ENCODE measurements at places on chromosomes 5 and 9. TPM values are rescaled to one million over a fixed set of nuclear protein-coding genes. Genes with fewer than 3 reads are reported as not detected.

Gene LYSMD3
- polyA plus RNA-seq, result 15.6 TPM

Gene ANKRD18A
- not detected for polyA plus RNA-seq

- no peak for DNase-seq
These were observed 20.3 kb downstream of the OSTF1 start for GRCh38 chr9:75108571-75108970.

DNA sequence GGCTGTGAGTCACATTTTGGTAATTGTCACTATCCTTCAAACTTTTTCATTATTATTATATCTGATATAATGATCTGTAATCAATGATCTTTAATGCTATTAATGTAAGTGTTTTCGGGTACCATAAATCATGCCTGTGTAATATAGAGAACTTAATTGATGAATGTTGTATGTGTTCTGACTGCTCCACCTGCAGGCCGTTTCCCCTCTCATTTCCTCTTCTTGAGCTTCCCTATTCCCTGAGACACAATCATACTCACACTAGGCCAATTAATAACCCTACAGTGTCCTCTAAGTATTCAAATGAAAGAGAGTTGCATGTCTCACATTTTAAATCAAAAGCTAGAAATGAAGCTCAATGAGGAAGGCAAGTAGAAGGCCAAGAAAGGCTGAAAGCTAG, 420.9 kb upstream of the SGCD start:
- DNase-seq, result no peak

DNA sequence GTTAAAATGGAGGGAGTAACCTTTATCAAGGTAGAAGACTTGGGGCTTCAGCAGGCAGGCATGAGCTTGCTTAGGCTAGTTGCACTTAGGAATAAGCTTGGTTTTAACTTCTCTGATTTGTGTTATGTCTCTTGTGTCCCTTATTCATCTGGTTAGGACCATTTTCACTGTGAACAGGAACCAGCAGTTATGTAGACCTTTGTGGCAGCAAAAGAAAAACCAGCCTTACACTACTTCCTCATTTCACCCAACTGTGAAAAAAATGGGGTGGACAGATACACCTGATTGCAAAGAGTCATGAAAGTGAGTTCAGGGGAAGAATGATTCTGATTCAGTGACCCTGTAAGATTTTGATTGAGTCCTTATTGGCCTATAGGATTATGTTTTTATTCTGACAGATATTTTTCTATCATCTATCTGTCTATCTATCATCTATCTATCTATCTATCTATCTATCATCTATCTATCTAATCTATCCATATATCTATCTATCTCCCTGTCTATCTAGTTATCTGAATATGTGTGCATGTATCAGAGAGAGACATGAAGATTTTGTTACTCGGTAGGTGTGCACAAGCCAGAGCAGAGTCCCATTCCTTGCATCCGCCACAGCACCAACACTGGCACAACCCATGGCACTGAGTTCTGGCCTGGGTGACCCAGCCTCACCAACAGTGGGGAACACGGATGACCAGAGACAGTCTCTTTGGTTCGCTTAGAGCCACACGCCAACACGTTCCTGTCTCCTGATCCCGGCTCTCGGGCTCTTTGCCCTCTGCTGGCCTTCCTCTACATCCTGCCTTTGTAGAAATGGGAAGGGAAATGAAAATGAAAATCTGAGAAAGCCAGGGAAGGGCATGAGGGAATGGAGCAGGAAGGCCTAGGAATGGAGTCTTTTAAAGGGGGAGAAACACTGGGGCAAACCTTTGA, 1.3 kb upstream of the ZNF366 start:
- no peak for DNase-seq

DNA sequence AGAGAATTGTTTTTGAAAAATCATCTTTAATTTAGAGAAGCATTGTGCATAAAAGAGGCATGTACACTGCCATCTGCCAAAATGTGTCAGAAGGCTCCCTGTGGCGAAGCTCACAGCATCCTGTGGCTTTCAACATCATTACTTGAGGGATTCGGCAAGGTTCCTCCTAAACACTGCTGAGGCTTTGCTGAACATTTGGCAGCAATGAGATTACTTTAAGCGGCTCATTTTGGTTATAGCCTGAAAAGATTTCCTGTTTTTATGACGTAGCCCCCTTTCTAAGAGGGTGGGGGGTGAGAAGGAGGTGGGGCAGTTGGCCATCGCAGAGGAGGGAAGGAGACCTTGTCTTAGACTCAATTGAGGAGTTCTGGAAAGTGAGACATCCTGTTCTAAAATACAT, 469.4 kb downstream of the RASEF start:
- no peak for DNase-seq

DNA sequence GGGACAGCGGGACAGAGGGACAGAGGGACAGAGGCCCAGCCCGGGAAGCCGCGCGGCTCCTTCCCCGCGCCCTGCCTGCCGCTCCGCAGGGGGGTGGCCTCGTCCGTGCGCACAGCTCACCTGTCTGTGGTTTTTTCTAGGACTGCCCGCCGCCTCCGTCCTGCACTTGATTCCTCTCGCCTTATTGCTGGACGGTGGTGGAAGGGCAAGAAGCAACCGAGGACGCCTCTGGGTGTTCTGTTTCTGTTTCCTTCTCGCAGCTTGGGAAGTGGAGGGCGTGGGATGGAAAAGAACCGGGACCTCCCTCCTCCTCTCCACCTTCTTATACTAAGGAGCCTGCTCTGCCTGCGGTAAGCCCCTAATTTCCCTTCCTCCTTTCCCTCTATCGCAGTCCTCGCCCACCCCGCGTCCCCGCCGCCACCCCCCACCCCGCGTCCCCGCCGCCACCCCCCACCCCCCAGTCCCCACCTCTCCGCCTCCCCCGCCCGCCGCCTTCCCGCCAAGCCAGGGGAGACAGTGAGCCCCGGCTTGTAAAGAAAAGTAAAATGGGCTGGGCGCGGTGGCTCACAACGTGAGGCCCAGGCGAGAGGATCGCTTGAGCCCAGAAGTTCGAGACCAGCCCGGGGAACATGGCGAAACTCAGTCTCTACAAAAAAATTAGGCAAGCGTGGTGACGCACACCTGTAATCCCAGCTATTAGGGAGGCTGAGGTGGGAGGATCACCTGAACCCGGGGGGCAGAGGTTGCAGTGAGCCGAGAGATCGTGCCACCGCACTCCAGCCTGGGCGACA, 9.6 kb upstream of the FLT4 start:
- no peak for DNase-seq

DNA sequence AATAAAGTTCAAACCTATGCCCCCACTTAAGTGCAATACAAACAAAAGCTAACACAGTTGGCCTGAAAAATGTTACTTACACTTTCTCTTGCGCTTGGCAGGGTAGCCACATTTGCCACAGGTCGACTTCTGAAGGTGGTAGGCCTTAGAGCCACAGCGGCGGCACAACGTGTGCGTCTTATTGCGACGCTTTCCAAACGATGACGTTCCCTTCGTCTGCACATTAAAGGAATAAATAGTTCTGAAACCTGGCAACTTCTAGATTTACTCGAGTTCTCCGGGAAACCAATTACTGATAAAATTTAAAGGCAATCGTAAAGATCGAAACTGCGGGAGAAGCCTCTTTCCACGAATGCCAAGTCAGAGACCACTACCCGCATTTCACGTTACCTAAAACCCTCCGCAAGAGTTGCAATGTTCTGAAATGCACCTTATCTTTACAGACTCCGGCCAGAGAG, 602 bp downstream of the RPL37 start:
- DNase-seq, result no peak

DNA sequence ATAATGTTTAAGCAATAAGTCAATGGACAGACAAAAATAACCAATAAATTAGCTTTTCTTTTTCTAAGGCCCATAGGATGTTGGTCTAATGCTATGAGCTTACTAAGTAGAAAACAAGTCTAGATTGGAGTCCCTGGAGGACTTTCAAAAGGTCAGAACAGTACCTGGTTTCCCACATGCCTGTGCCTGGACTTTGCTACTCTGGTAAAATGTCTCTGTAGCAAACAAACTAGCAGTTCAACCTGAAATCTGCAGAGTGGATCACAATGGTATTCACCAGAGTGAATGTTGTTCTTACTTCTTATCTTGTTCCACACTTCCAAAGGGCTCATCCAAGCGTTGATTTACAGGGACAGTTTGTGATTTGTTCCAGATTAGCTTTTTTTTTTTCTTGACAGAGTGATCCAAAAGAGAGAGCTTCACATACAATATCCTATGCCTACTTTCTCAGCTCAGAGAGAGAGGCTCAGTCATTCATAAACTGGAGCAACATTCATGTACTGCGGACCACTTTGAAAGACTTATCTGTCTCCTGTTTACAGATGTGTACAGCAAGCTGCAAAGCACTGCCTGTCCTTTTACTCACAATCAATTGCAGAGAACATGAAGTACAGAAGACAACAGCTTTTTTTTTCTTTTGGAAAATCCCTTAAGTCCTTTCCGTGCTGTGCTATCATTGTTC, 466.1 kb downstream of the SPATA31D1 start:
- no peak for DNase-seq

DNA sequence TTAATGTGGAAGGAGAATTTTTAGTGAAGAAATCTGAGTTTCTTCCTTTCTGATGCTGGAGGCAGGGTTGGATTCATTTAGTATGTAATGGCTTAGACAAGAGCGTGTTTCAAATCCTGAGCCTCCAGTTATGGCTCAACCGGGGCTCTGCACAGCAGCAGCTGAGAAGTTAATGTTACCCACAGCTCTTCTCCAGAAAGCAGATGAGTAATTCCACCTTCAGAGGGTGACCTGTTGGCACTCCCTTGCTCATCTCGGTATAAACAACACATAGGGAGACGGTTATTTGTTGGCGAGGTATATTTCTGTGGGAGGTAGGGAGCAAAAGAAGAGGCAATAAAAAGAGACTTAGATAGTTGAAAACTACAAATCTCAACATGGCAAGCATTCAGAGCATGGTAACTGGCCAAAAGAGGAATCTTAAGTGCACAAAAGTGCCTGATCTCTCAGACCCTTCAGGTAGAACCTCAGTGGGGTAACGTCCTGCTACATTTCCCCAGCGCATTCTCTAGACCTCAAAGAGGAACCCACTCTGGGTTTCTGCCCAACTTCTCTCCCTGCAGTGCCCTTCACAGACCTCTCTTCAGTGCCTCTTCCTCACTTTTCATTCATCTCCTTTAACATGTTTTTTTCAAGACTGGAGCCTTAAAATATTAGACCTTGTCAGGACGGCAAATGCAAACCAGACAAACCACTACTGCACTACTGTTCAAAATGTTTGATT, 417.5 kb upstream of the ADAMTSL1 start:
- no peak for DNase-seq

DNA sequence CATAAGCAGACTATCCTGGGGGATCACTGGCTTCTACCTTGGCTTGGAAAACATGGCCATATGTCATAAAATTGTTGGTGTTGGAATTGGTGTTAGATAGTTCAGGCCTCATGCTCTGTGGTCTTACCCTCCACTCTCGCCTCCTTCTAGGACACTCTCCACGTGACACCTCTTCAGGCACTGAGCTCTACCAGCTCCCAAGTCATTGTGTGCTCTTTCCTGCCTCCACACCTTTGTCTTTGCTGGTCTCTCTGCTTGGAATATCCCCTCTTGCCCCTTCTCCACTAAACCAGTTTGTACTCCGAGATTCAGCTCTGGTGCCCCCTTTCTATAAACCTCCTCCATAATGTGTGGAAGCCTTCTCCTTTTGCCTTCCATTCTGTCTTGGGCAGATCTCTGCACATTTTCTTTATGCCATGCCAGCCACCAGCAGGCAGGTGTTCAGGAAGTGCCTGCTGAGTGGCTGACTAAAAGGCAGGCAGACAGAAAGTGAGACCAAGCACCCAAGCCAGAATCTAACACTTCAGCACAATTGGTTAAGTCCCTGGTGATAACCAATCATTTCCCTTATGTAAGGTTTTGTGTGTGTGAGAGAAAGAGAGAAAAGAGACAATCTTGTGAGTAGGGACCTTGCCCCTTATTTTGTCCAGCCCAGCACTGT, 37.7 kb downstream of the SAR1B start:
- no peak for DNase-seq

- DNase-seq, result no peak
These were observed 26.5 kb upstream of the BASP1 start for GRCh38 chr5:17190799-17191391.

DNA sequence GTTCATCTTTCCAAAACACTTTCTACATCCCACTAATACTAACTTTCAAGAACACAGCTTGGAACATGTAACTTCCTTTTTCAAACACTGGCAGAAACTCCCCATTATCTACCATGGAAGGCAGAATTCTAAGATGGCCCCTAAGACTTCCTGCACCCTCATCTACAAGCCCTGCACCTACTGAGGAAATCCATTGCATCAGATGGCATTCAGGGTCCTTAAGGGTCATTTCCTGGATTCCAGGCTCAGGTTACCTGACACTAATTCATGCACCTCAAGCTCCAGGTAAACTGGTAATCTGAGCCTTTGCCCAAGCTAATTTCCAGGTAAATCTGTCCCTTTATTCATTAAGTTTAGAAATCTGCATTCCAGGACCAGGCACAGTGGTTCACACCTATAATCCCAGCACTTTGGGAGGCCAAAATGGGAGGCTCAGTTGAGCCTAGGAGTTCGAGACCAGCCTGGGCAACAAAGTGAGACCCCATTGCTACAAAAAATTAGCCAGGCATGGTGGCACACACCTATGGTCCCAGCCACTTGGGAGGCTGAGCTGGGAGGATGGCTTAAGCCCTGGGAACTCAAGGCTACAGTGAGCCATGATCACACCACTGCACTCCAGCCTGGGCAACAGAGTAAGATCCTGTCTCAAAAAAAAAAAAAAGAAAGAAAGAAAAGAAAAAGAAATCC, 91.6 kb downstream of the NFIB start:
- DNase-seq, result no peak

GRCh38 chr5:157389103-157389502, 70.9 kb upstream of the NIPAL4 start:
- no peak for DNase-seq

DNA sequence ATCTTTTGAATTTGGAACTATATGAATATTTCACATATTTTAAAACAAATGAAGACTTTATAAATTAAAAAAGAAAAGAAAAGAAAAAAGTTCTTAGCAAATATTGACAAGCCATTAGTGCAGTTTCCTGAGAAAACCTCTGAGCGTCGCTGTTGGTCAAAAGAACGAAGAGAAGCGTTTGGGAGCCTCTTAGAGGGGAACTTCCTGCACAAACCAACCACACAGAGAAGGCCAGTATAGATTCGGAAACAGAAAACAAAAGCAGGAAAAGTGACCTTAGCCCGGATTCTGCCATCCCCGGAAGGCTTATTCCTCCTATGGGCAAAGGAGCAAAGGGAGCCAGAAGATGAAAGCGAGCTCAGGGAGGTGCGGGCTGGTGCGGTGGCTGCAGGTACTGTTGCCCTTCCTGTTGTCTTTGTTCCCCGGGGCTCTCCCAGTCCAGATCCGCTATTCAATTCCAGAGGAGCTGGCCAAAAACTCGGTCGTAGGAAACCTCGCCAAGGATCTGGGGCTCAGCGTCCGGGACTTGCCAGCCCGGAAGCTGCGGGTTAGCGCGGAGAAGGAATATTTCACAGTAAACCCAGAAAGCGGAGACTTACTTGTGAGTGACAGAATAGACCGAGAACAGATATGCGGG, at the start of gene PCDHGB2:
Gene PCDHGB2, plus strand, starts transcription at position 205 of the 637 bp plus-strand sequence. Its CDS starts 142 bp downstream, at position 347.
- no peak for DNase-seq

DNA sequence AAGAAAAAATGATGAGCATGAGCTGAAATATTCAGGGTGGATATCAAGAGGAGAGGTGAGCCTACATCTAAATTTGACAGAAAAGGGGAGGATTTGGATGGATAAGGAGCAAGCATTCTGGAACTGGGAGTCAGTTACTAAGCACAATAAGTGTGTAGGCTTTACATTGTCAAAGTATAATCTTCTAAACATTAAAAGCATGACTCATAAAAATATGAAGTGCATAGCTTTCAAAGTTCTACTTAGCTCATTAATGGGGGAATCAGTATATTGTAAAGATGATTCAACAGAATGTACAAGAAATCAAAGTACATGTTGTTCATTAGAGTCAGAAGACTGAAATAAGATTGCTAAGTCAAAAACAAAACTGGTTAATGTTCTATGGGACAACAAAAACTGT, 248.0 kb upstream of the GAS1 start:
- no peak for DNase-seq
